AG04449 (cell line): ENCODE measurements at places on chromosomes 6 and 20.

DNA sequence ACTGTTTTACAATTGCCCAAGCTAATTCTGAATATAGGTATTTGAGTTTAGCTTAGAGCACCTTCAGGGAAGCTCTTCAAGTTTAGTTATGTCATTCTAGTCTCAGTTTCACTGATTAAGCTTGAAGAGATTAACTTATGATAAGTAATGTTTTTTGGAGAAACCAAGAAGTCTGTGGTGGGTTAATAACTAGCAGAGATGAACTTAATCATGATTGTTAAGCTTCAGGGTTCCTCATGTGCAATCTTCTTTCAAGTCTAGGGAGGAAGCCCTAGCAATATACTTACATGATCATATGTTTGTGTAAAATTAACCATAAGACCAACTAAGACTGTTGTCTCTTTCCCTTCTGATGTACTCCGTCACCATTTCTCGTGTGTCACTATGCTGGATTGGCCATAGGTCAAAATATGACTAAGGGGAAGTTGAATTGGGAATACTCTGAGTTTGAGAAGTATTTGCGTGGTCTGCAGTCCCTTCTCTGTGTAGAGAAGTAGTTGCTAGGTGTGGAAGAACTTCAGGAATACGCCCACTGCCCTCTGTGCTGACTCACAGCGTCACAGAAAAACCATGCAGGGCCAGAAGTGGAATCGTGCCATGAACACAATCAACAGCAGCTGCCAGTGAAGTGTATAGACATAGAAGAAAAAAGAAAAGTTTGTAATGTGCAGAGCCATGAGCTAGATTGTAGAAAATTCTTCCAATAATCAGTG lies 88.3 kb downstream of the SH3BGRL2 start:
- DNase-seq: no peak

- no peak for DNase-seq
Measured at GRCh38 chr20:11734431-11734830, 183.3 kb upstream of the BTBD3 start.

DNA sequence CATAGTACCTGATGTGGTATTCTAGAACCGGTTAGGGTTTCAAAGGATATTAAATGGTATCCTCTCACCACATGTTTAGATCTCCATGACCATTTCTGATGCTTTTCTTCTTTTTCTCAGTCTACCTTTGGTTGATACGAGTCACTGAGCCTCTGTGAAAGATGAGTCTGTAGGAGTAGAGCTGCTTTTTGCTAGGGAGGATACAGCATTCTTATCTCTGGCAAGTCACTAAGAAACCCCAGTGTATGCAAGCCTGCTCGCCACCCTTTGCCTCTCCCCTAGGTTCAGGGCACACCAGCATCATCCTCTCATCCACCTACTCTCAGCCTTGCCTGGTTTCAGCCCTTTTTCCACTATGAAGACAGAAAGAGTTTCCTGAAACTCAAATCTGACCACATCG lies 89.9 kb downstream of the MTFR2 start:
- DNase-seq: no peak

GRCh38 chr6:136108361-136108945 lies 141.7 kb downstream of the MTFR2 start:
- DNase-seq: no peak

GRCh38 chr20:17972121-17972520 lies 3.3 kb downstream of the MGME1 start:
- DNase-seq: no peak

- no peak for DNase-seq
Measured at GRCh38 chr6:41576667-41577066, 30.5 kb downstream of the FOXP4 start.

GRCh38 chr20:46323557-46323956 lies 15.3 kb upstream of the CDH22 start:
- no peak for DNase-seq

GRCh38 chr20:1281279-1282057 lies 15.4 kb downstream of the SNPH start:
- no peak for DNase-seq

DNA sequence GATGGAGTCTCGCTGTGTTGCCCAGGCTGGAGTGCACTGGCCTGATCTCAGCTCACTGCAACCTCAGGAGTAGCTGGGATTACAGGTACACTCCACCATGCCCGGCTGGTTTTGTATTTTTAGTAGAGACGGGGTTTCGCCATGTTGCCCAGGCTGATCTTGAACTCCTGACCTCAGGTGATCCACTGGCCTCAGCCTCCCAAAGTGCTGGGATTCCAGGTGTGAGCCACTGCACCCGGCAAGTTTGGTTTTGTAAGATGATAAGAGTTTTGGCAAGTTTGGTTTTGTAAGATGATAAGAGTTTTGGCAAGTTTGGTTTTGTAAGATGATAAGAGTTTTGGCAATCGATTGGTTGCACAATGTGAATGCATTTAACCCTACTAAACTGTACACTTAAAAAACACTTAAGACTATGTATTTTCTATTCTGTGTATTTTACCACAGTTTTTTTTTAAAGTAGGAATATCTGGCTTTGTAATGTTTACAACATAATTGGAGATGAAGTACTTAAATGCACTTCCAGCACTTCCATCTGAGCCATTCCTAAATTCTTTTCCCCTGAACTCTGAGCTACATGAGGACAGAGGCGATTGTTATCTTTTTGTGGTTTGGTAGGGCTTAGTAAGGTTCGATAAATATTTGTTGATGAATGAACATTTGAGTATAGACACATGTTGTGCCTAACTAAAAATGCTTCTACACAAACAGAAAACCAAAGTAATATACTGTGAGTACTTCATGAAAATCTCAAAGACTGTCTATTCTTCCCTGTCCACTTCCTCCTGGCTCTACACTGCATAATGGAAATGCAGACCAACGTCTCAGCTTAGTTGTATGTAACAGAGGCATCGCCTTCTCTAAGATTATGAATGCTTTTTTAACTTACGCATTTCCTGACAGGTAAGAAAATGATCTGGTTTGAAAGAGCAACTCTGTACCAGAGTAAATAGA lies 18.8 kb downstream of the SAMHD1 start:
- DNase-seq: no peak

DNA sequence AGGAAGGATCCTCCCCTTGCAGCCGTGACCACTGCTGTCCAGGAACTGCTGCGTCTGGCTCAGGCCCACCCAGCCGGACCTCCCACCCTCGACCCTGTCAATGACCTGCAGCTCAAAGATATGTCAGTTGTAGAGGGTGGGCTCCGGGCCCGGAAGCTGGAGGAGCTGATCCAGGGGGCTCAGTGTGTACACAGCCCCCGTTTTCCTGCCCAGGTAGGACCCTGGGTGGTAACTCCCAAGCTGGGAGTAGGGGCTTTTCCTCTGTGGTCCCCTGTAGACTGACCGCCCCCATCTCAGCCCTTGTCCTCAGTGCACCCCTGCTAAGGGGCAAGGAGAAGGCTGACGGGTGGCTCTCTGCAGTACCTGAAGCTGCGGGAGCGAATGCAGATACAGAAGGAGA lies 3.6 kb downstream of the DXO start:
- no peak for DNase-seq

DNA sequence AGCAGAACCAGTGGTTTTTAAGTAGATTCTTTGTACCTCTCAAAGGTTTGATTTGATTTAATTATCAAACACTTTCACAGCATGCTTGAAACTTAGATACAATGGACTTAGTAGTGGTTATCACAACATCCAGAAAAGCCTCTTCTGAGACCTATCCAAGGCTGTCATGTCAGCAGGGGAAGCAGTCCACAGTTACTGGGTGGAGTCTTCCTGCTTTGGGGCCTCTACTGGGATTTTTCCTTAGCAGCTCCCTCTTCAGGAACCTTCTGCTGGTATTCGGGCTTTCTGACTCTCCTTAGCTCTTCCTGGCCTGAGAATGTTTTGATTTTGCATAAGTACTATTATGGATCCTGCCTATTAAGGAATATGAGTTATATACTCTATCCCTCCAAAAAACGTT lies 36.0 kb downstream of the ARFGEF2 start:
- no peak for DNase-seq

- no peak for DNase-seq
Measured at GRCh38 chr6:166344240-166344639, 1.9 kb upstream of the SFT2D1 start.

DNA sequence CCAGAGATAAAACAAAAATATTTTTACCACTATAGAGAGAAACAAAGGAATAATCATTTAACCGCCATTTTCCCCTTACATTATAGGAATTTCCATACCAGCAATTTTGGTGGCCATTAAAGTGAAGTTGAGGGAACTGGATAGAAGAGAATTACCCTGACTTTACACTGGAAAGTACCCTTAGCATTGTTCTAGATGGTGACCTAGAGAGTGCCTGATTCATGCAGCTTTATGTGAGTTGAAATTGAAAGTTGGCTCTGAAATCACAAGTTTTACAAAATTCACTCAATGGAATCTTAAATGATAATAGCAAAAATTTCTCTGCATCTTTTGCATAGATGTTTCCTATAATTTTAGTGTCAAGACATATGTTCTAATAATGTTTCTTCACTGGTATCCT lies 55.7 kb upstream of the PREP start:
- DNase-seq: no peak
